ENCODE measurements at places on chromosomes 1 and 21.
A peak's percentile ranks its signal among the peaks of the same experiment; 100 is the strongest.

DNA sequence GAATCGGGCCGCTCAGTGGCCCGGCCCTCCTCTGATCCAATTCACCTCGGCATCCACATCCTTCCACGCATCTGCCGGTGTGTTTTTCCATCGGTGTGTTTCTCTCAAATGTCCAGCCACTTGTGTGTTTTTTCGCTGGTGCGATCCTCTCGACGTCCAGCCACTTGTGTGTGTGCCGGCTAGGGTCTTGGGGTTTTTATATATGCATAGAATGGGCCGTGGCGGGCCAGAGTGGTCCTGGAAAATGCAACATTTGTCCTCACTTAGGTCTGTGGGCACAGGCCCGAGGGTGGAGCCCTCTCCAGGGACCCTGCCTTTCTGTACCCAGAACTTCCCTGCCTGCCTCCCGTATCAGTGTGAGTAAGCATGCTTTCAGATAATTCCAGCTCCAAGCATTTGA is 1106.4 kb downstream of the AMY1C start:
- DNase-seq: no peak

DNA sequence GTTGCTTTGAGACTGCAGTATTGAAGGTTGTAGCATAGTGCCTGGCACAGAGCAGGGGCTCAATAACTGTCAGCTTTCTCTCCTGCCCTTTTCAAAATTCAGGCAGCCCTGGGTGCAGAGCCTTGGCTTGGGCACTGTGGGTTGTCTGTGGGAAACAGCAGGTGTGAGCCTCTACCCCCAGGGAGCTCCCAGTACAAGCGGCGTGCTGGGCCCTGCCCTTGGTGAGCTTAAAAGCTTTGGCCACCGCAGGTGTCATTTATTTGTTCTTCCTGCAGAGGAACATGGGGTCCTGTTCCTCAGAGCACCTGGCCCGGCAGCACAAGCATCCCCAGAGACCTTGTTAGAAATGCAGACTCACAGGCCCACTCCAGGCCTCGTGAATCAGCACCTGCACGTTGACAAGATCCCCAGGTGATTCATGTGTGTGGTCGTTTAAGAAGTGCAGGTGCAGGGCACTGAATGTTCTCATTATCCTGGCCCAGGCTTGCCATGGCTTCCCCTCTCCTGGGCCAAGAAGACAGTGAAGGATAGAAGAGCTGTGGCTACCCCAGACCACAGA is 29.9 kb upstream of the IGSF21 start:
- DNase-seq: no peak

DNA sequence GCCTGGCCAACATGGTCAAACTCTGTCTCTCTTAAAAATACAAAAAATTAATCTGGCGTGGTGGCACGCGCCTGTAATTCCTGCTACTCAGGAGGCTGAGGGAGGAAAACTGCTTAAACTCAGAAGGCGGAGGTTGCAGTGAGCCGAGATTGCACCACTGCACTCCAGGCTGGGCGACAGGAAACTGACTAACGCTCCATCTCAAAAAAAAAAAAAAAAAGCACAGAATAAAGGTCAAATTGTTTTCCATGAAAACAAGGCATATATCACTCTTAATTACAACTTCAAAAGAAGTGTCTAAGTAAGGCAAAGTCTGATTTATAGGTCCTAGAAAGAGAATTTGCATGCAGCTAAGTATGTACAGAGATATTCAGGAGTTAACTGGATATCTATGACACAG is 25.6 kb downstream of the EYA3 start:
- DNase-seq: no peak

GRCh38 chr1:212289262-212290077 is 4.3 kb downstream of the PPP2R5A start:
- DNase-seq: no peak

GRCh38 chr1:66359815-66360214 is 174.1 kb upstream of the SGIP1 start:
- DNase-seq: peak; percentile 50

GRCh38 chr1:66182551-66183178 is 351.3 kb upstream of the SGIP1 start:
- peak; percentile 77 for DNase-seq

DNA sequence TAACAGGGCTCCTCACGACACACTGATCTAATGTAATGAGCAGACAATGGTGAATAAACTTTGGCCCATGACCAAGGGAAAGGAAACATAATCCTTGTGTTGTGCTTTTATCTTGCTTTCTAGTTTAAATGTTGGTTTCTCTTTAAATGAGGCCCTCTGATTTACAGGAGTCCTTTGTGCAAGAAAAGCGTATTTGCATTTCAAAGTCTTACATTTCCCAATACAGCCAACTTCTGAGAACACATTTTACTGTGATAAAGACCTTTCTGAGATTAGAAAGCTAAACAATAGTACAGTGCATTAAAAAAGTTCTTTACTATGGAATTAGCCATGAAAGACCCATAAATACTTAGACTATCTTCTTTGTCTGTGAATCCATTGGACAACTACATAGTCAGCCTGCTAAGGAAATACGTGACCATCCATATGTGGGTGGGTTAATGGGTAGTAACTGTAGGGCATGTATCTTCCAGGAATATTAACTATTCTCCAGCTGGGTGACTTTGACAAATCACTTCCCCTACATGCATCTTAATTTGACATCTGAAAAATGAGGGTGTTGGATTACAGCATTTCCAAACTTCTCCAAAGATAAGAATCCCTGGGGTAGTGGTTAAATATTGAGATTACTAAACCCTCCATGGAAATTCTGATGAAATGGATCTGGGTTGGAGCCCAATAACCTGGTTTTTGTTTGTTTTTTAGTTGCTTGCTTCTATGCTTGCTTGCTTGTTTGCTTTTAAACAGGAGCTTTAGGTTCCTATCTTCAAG is 50.3 kb upstream of the USP1 start:
- no peak for DNase-seq

- no peak for DNase-seq
Observed at GRCh38 chr1:63051886-63052285, 268.0 kb downstream of the ATG4C start.

Data from GM23248 (cell line).